ENCODE measurements at places on chromosomes 5 and 9.

DNA sequence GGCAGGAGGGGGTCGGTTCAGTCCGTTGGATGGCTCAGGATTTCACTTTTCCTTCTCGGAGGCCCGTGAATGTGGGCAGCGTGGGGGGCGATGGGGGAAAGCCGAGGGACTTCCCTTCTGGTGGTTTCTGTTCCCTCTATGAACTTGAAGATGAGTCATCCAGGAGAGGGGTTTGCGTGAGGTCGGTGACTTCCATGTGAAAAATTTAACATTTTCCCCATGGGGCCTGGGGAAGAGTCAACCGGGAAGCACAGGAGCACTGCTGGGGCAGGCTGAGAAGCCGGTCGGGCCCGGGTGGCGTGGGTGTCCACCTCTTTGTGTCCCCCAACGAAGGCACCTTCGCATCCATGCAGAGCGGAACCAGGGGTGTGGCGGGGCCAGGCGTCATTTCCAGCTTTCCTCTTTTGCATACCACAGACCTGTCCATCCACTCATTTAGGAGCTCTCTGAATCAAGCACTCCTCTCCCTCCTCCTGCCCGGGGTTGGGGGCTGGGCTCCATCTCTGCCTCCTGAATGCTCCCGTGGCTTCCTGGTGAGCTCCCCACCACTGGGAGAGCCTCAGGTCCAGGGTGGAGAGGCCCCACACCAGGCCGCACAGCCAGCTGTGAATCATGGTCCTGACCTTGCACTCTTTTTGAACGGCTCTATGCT is 68.4 kb downstream of the ANKRD33B start:
- no peak for DNase-seq

DNA sequence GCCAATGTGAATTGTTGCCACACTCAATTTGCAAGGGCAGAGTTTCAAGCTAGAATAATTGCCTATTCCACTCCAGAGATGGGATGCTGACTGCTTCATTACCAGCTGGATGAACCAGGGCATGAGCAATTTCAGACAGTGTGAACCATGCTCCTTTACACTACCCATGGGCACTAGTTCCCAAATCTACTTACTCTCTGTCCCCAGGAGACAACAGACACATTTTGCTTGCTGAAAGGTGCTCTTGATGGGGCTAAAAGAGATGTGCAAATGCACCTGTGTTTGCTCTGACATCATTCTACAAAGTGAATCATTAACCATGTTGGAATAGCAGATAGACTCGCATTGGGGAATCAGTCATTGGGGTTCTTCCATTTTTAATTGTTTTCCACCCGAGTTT is 522.3 kb upstream of the NUDT12 start:
- no peak for DNase-seq

GRCh38 chr9:98484162-98484561 is 224.6 kb downstream of the GABBR2 start:
- DNase-seq, result no peak

GRCh38 chr9:8552732-8553131 is 753.2 kb upstream of the DMAC1 start:
- DNase-seq, result no peak

- DNase-seq, result no peak
Measured at GRCh38 chr9:124354346-124355038, 60.8 kb downstream of the PSMB7 start.

GRCh38 chr9:5873439-5873838 is 17.2 kb upstream of the MLANA start:
- DNase-seq, result no peak

DNA sequence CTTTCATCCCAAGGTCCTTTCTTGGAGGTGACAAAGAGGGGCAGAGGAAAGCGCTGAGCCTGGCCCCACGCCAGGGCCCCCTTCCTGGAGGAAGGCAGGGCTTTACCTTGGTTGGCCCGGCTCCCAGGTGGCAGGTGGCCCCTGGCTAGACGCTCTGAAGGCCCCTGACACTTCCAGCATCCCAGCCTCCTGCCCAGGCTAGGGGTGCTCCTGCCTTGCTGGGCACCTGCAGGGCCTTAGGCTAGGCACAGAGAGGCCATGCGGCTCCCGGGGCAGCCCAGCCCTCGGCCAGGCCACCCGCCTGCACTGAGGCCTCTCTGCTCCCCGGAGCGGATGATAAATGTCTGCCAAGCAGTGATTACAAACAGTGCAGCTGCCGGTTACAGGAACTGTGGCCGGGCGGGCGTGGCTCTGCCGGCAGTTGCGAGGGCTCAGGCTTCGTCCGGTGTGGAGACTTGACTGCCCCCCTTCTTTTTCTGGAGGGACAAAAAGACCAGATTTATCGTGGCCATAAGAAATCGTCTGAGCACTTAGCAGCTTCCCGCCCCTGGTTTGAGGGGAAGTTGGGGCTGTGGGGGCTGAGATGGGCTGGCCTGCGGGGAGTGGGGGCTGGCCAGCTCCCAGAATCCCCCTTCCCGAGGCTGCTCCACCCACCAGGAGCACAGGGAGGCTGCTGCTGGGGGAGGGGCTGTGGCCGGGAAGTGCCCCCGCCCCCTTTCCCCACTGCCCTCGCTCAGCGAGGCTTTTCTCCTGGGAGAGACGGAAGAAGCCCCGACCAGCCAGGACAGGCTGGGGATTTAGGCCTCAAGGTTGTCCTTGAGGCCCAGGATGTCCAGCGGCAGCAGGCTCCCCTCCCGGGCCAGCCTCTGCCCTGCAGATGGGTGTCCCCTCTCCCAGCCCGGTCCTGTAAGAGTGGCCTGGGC is 31.6 kb upstream of the UBAC1 start:
- DNase-seq, result no peak

DNA sequence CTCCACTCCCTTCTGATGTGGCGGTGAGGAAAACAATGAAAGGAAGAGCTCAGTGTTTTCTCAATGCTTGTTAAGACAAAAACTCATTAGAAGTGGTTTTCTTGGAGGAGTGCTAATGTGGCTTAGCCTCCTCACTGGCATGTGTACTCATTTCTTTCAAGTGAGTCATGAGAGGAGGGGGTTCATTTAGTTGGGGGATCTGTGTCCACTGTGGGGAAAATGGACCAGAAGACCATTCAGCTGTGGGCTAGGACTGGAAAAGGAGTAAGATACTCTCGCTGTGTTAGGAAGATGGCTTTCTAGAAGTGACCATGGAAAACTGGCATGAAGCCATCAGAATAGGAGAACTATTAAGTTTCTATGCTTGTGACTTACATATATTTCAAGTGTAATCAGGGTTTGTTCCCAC is 23.5 kb downstream of the KLF9 start:
- no peak for DNase-seq

DNA sequence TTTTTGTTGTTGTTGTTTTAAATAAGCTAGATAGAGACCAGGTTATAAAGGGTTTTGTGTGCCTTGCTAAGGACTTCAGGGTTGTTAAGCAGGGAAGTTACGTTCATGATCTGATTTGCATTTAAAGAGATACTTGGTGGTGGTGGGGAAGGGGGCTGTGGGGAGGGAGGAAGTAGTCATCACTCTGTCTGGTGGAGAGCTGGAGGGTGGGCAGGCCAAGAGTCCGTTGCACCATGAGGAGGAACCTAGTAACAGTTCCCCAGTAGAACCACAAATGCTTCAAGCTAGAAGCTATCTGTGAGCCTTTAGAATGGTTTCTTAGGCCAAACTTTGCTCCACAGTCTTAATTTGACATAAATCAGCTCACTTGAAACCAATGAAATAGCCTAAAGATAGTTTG is 18.7 kb upstream of the ROPN1L start:
- no peak for DNase-seq

DNA sequence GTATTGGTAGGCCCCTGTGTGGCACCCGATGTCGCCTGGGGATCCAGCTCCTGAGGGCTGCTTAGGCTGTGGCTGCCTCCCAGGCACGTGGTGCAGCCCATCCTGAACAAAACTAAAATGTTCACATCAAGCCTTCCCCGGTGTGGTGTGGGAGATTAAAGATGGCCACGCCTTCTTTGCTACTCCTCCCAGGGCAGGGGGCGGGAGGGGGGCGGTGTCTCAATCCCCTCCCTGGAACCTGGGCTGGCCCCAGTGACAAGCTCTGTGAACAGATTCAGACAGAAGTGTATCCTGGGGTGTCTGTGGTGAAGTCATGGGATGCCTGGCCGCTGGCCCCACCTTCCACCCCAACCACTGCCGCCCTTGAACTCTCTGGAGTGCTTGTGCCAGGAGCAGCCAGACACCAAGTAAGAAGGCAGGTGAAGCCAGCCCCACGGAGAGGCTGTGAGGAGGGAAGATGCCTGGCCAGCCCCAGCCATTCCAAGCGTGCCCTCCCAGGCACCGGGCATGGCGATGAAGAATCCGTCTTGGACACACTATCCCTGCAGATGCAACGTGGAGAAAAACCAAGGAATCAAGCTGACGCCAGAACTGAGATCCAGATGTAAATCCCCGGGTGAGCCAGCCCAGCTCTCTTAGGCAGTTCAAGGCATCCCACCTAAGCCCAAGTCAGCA is 75.8 kb downstream of the AK8 start:
- no peak for DNase-seq

- no peak for DNase-seq
Measured at GRCh38 chr5:14190194-14191164, 47.3 kb downstream of the TRIO start.

DNA sequence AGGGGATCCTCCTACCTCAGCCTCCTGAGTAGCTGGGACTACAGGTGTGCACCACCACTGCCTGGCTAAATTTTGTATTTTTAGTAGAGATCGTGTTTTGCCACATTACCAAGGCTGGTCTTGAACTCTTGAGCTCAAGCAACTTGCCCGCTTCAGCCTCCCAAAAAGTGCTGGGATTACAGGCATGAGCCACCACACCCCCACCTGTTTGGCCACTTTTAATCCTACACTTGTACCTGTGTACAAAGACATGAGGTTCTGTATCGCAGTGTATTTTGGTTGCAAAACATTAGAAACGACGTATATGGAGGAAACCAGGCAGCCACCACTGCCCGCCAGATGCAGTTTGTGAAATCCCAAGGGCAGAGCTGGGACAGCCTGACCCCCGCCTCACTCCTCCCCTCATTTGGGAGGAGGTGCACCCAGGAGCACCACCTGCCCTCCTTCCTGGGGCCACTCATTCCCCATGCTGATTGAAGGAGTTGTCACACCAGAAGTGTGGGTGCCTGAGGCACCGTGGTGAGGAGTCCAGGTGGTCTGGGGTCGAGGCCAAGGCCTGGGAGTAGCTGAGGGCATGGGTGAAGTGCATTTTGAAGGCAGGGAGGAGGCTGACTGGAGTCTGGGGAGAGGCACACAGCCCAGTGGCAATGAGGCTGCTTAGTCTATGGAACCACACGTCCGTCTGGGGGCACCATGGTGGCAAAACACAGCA is 39.3 kb upstream of the OLFM1 start:
- DNase-seq, result no peak

DNA sequence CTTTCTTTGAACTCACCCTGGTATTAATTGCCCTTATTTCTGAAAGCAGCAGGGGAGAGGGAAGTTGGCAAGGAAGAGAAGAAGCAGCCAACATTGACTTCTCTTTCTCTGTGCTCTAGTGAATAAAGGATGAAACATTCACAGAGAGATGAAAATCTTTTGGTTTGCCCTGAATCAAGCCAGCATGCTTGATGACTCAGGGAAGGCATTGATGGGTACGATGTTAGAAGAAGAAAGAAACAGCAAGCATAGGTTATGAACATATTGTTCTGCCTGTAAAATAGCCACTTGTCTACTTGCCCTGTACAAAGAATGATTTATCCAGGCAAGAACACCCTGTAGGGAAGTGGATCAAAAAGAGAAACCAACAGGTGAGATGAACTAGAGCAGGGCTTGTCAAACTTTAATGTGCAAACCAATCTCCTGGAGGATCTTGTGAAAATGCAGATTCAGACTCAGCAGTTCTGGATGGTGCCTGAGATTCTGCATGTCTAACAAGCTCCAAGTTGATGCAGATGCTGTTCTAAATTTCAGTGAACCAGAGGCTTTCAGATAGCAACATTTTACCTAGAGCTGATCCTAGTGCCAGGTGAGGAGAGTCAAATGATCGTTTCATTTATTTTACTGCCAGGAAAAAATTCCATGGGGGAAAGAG is 586.6 kb upstream of the TLE4 start:
- DNase-seq, result no peak

DNA sequence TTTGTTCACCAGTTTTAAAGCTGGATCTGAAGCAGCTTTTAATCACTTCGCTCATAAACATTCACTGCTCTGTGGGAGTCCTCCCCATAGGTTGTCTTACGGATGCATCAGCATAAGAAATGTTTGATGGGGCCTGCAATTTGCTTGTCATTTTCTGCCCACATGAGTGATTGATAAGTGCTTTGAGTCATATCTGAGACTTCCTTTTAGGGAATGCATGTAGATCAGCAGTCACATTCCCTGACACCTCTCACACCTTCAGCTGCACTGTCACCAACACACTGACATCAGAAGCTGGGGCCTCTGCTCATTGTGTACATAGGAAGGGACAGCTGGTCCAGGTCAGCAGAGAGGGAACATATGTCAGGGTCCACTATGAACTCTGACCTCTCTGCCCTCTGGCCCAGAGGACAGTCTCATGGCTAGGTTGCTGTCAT is 84.1 kb upstream of the SPATA31D4 start:
- DNase-seq, result no peak

GRCh38 chr5:122959740-122960445 is 76.6 kb downstream of the PPIC start:
- DNase-seq, result no peak

- no peak for DNase-seq
Measured at GRCh38 chr5:61076626-61077025, 85.6 kb downstream of the SMIM15 start.

- DNase-seq, result no peak
Measured at GRCh38 chr5:112862085-112862484, 998 bp downstream of the SRP19 start.

DNA sequence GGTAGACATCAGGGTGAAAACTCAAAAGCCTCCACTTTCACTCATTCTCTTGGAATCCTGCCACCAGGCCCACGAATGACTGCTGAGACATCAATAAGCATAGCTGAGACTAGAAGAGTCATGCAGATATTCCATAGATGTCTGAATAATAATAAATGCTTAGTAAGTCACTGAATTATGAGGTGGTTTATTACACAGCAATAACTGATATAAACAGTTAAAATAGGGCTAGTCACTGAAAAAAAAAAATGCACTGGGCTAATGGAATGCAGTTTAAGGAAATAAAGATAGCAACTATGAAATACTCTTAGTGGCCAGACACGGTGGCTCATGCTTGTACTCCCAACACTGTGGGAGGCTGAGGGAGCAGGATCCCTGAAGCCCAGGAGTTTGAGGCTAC is 262.8 kb upstream of the CDH6 start:
- no peak for DNase-seq

DNA sequence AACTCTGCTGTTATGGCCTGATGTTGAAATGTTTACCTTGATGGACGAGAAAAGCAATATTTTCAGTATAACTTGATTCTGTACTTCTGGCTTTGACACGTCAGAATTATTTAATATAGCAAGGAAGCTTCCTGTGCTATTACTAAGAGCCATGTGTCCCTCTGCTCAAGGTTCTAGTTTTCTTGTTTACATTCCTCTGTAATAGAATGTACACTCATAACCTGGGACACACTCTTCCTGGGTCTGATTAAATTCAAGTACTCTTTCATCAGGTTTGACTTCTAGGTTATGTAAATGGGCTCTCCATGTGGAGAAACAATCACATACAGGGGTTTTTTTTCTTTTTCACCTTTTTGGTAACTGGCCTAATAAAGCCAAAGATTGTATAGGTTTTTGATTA is 33.1 kb downstream of the GTF3C4 start:
- no peak for DNase-seq

Data from stimulated activated CD8-positive, alpha-beta memory T cell treated with anti-CD3 and anti-CD28 coated beads, Interleukin-15, amount 100 ng/mL, for 1 hour (primary cell).